Natural killer cell treated with Interleukin-12 subunit alpha and Interleukin-12 subunit beta and Interleukin-15 and Interleukin-18, amount 100 ng/mL, for 72 hours (primary cell): ENCODE measurements at places on chromosomes 13 and 19.

- DNase-seq, result no peak
These were observed 14.4 kb downstream of the NAXD start for GRCh38 chr13:110629735-110630134.

GRCh38 chr13:27921421-27921960 is 1.7 kb downstream of the PDX1 start:
- DNase-seq, result no peak

DNA sequence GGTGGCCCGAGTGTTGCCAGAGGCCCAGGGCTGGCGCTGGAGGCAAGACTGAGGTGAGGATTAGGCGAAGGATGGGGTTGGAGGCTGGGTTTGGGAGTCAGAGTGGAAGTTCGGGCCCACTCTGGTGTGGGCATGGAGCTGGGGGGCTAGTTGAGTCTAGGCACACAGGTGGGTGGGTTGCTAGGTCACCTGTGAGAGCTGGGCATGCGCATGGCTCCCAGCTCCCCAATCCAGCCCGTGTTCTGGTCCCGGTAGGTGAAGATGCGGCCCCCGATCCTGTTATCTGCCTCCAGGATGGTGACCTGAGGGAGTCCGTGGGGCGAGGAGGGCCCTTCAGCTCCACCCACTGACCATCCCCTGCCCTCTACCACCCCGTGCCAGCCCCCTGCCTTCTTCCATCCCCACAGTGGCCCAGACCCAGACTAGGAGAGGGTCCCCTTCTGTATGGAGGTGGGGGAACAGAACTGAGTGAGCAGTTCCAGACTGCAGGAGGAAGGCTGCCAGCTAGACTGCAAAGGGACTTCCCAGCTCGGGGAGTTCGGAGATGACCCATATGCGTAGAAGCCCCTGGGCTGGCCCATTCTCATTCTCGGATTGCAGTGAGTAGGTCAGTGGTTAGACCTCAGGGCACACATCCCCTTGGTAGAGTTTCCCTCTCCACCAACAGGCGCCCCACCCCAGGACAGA is 1.7 kb downstream of the IL4I1 start:
- DNase-seq, result no peak

GRCh38 chr13:91778123-91778522 is 379.7 kb downstream of the GPC5 start:
- no peak for DNase-seq

GRCh38 chr19:6719540-6719861 is 949 bp downstream of the C3 start:
- peak; percentile 31 for DNase-seq

DNA sequence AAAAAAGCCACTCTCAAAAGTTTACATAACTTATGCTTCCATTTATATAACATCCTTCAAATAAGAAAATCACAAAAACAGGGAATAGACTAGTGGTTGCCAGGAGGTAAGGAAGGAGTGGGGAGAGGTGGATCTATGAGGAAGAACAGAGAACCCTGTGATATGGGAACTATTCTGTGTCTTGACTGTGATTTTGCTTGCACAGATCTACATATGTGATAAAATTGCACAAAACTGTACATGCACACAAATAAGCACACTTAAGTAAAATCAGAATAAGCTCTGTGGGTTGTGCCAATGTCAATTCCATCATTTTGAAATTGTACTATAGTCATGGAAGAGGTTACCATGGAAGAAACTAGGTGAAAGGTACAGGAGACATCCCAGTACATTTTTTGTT is 121.6 kb upstream of the SGCG start:
- no peak for DNase-seq

- no peak for DNase-seq
These were observed 37.4 kb downstream of the KLF5 start for GRCh38 chr13:73096173-73096572.

- DNase-seq, result no peak
These were observed 604.0 kb upstream of the SLITRK6 start for GRCh38 chr13:86403181-86403580.

GRCh38 chr19:28793391-28794168 is 419.4 kb downstream of the UQCRFS1 start:
- DNase-seq, result no peak

DNA sequence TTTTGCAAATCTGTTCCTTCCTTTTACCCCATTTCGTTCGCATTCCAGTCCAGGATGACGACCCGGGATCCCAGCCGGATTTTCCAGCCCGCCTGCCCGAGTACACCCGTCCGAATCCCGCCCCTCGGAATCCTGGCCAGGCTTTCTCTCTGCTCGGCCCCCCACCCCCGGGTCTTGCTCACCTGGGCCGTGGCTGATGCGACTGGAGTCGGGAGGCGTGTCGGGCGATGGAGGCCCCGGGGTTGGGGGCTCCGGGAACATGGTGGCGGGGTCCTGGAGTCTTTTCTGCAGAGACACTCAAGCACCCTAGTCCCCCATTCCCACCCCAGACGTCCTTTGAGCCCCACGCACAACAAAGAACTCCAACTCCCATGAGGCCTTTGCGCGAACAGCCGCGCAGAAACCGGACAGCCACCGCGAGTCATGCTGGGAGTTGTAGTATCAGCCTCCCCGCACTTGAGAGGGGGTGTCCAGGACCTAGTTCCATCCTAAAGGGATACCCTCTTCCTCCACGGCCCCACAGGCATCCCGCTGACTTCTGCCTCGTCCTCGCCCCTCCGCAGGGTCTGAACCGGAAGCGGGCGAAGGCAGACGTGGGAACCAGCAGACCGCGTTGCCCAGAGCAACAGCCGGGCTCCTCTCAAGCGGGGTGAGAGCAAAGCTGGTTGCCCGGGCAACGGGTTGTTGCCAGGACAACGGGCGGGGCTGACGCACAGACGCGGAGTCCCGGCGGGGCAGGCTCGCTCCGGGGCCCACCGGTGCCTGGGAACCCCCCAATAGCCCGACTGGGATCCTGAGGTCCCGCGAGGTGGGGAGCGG is 1.1 kb downstream of the SYT5 start:
- DNase-seq, result peak; percentile 91

GRCh38 chr13:99294958-99295357 is 12.2 kb downstream of the GPR183 start:
- DNase-seq, result no peak

- no peak for DNase-seq
These were observed 3.0 kb upstream of the PNKP start for GRCh38 chr19:49870309-49870901.

GRCh38 chr13:102718746-102719145 is 23.9 kb upstream of the METTL21C start:
- no peak for DNase-seq
